Activated CD8-positive, alpha-beta T cell treated with anti-CD3 and anti-CD28 coated beads, Interleukin-2, amount 10 ng/mL, durations not matched to agents 7 days and 5 days (primary cell): ENCODE measurements at places on chromosomes 16 and 17. TPM values are rescaled to one million over a fixed set of nuclear protein-coding genes. Genes with fewer than 3 reads are reported as not detected.

Gene PDXDC1
- 46.6 TPM for total RNA-seq

Gene NAGS
- total RNA-seq = 0.68 TPM

Gene HSF4
- total RNA-seq = 34.4 TPM

Gene MSI2
- total RNA-seq = 123 TPM

Gene CLEC3A
- not detected for total RNA-seq

Gene PLCD3
- total RNA-seq = 4.3 TPM

Gene CTU2
- total RNA-seq = 27.5 TPM

Gene DERL2
- 66.0 TPM for total RNA-seq

Gene CDRT15
- not detected for total RNA-seq

Gene UTP4
- 56.3 TPM for total RNA-seq

Gene PMM2
- total RNA-seq = 37.6 TPM

Gene ARHGAP44
- 0.37 TPM for total RNA-seq

Gene CACNB1
- 22.1 TPM for total RNA-seq

Gene MRPL38
- 113 TPM for total RNA-seq

Gene CACNG3
- not detected for total RNA-seq

Gene RPH3AL
- 3.8 TPM for total RNA-seq

Gene ADAMTS18
- total RNA-seq = not detected

Gene CLDN7
- 1.1 TPM for total RNA-seq

Gene LDHD
- total RNA-seq = 0.13 TPM

Gene C17orf107
- total RNA-seq = 0.97 TPM

Gene TEKT5
- not detected for total RNA-seq

Gene NUP88
- 105 TPM for total RNA-seq

Gene ASGR2
- total RNA-seq = not detected

Gene CD300LB
- not detected for total RNA-seq

Gene CCL14
- not detected for total RNA-seq

Gene OTOP3
- not detected for total RNA-seq

Gene ABI3
- 110 TPM for total RNA-seq

Gene TP53TG3D
- total RNA-seq = not detected

Gene KRTAP1-5
- not detected for total RNA-seq

Gene TEKT1
- not detected for total RNA-seq

Gene C16orf86
- total RNA-seq = 2.5 TPM

Gene CHST5
- not detected for total RNA-seq

Gene AHSP
- not detected for total RNA-seq

Gene GRB7
- not detected for total RNA-seq
